ENCODE measurements at places on chromosomes 6 and 20. TPM values are rescaled to one million over a fixed set of nuclear protein-coding genes. Genes with fewer than 3 reads are reported as not detected.

Gene KIF25
- not detected for polyA plus RNA-seq

Gene TRAPPC3L
- polyA plus RNA-seq: not detected

Gene RIPOR3
- 10.5 TPM for polyA plus RNA-seq

Gene PTK6
- 0.26 TPM for polyA plus RNA-seq

Gene SIGLEC1
- polyA plus RNA-seq: 2.4 TPM

GRCh38 chr6:31701666-31702404 is 1.3 kb downstream of the ABHD16A start:
- peak; percentile 41 for DNase-seq

- DNase-seq: no peak
Measured at GRCh38 chr20:47304287-47304686, 52.2 kb downstream of the ZMYND8 start.

GRCh38 chr6:21061892-21062291 is 527.6 kb downstream of the CDKAL1 start:
- DNase-seq: no peak

GRCh38 chr20:2752567-2753460 is 47.6 kb downstream of the CPXM1 start:
- DNase-seq: peak; percentile 75

DNA sequence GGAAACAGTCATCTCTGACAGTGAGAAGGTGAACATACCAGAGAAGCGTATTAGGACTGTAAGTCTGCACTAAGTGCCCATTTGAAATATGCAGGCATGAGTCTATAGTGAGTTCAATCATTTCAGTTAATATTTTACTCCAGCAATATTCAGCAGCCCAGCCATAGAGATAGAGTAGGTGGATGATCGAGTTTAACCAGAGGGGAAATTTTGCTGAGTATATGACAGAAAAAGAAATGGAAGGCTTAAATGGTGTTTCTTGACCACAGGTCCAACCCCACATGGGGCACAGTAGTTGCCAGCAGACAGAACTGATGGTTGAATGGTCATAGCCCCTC is 39.8 kb downstream of the KIF6 start:
- no peak for DNase-seq

DNA sequence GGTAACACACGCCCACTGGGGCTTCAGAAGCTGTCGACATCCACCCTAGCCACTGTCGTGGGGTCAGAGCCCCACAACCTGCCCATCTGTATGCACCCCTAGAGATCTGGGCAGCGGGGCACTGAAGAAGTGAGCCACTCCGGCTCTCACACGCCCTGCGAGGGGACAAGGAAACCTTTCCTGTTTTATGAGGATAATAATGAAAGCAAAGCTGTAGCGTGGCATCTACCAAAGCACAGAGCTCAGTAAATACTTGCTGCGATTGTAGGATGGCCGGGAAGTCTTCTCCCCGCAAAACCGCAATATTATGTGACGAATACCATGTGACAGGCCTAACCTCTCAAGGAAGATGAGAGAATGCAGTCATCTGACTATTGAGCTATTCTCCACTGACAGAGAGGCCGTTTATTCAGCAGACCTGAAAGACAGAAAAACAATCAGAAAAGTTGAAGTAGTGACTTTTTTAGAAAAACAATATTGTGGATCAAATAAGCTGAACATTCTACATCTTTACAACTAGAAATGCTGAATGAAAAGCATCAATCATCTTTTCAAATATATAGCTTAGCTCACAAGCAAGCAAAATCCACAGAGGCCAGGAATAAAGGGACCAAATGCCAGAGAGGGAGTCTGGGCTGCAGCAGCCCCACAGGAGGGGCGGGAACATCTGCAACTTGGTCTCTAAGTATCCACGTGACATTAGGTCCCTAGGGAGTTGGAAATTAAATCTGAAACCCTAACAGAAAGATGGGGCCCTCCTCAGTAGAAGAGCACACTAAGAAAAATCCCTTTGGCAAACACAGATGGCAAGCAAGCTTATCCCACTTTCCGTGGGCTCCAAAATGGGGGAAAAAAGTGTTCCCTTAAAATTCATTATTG is 207.8 kb downstream of the TTLL2 start:
- no peak for DNase-seq

DNA sequence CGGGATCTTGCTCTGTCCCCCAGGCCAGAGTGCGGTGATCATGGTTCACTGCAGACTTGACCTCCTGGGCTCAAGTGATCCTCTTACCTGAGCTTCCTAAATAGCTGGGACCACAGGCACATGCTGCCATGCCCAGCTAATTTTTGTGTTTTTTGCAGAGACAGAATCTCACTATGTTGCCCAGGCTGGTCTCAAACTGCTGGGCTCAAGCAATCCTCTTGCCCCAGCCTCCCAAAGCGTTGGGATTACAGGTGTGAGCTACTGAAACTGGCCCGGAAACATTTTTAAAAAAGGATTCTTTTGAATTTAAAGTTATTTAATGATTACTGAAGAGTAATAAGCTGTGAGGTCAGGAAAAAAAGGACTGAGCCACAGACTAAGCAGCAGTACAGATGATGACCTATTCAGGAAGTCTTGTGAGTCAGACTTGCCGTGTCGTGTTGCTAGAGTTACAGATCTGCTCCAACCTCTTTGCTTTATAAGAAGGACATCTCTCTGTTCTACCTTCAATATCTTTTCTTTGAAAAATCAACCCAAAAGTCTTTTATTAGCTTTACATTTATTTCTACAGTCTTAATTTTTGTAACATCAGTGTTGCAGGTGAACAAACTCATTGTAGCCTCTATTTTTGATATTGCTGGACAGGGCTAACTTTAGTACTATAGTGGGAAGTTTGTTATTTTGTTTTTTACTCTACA is 108.7 kb downstream of the NCOA3 start:
- no peak for DNase-seq

DNA sequence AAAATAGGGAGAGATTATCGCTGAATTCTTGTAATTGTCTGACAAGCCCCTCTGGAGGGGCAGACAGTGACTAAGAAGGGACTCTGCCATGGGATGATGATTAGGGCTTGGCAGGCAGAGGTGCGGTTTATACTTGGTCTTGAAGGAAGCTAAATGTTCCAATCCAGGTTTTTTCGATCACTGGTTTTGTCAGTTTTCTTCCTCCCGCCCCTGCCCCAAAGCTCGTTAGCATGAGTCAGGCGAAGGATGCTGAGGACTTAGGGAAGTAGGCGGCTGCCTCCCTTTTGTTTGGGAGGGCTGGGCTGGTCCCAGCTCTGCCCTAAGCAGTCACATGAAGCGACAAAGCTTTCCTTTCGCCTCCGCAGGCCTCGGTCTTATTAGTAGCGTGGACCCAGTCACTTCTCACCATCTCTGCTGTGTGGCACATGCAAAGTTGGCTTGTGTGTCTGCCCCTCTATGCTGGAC is 314.2 kb downstream of the CDC5L start:
- no peak for DNase-seq

DNA sequence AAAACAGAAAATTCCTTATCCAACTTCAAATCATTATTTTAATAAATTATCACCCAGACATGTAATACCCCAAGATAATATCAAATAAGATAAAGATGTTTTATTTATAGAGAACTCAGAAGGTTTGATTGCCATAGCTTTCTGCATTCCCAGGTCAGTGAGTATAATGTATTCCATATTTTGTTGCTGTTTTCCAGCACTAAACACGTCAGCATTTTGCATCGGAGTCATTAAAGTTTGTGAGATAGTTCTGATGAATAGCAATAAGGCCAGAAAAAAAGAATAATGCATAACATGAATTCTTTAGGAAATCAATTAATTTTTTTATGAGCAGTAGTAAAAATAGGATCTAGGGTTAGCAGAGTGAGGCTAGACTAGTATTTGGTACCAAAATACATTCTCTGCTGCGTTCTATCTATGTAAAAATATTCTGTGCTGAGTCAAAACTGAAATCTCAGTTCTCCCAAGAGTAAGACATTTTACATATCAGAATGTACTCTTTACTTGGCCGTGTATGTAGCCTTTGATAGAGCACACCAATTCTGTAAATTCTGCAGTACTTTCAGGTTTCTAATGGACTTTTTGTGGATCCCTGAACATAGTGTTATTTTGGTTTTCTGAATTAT is 269.9 kb upstream of the AGPAT4 start:
- no peak for DNase-seq

DNA sequence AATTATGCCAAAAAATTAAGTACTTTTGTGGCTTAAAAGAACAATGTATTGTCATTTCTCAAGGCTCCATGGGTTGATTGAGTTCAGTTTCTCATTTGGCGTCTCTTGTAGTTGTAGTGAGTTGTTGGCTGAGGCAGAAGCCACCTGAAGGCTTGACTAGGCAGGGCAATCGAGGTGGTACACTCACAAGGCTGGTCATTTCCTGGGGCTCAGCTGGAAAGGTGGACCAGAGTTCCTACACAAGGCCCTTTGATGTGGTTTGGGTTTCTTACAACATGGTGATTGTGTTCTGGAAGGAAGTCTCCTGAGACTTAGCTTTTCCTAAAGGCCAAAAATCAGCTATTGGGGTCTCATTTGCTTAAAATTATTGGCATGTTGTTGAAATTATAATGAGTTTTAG is 22.6 kb downstream of the MAS1 start:
- no peak for DNase-seq

GRCh38 chr20:22100686-22101085 is 395.2 kb downstream of the PAX1 start:
- no peak for DNase-seq

- DNase-seq: no peak
Measured at GRCh38 chr6:1827984-1828793, 218.5 kb downstream of the FOXC1 start.

GRCh38 chr20:62183426-62184142 is 756 bp downstream of the MTG2 start:
- DNase-seq: peak; percentile 15

GRCh38 chr20:5309971-5310370 is 6.8 kb downstream of the PROKR2 start:
- no peak for DNase-seq

DNA sequence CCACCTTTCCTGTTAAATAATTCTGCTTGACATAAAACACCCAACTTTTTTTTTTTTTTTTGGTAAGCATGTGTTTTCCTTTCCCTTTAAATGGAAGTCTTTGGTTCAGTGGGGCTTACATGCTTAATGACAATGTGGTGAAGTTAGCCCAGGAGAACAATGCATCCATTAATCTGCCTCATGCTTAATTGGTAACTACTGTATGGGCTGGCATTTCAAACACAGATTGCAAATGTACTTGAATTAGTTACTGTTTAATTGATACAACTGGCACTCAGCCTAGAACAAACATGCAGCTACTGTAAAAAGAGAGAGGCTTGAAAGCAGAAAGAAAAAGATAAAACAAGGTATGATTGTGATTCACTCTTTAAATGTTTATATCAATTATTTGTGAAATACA is 483.6 kb upstream of the NOX3 start:
- DNase-seq: no peak

DNA sequence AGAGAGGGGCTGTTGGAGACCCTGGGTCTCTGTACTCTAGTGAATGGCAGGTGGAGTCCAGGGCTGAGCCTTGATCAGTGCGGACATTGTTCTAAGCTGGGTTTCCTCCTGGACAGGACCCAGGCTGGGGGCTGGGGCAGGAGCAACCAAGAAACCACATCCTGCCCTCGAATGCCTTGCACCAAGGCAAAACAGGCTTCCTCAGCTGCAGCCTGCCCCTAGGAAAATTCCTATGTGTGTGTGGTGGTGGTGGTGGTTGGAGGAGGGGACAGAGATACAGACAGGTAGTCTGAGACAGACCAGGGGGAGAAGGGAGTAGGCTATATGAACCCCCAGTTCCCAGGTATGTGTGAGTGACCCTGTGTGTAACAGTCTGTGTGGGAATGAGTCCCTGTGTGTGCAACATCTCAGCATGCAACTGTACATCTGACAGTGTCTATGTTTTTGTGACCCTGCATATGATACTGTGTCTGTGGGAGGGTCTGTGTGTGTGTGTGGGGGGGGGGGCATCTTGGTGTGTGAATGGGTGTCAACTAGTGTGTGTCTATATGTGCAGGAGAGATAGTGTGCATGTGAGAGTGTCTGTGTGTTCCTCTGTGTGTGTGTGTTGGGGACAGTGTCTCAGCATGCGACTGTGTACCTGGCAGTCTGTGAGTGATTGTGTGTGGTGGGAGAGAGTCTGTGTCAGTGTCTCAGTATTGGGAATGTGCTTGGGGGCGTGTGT is 3.0 kb downstream of the GLP1R start:
- DNase-seq: no peak

DNA sequence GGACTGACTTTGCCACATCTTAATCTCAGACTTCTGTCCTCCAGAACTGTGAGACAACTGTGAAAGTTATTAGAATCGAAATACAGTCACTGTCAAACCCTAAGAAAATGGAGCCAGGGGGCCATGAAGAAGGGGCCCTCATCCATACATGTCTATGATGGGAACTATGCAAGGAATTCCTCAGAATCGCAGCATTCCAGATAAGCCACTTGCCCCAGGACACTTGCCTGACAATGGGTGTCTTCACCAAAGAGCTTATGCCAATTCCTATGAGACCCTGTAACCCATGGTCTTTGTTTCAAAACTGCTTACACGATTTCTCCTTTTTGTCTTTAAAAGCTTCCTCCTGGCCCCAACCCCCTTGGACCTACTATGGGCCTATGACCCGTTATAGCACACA is 90.4 kb upstream of the FOXP4 start:
- DNase-seq: no peak

- DNase-seq: no peak
Measured at GRCh38 chr6:37204014-37204751, 34.2 kb downstream of the PIM1 start.

DNA sequence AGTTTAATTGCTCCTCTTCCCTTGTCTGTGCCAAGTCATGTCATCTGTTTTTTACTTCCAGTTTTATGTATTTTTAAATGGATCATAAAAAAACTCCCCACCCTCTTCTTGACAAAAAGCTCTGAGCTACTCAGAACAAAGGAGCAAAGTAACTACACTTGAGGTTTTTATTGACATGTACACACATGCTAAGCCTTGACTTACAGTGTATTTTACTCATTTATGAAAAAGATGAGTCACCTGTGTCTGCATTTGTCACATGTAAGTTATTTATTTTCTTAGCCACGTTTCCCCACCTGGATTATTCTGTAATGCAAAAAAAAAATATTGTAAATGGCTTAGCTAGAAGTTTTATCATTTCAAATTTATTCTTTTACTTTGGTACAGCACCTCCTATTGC is 628.8 kb upstream of the SLC35B3 start:
- no peak for DNase-seq

DNA sequence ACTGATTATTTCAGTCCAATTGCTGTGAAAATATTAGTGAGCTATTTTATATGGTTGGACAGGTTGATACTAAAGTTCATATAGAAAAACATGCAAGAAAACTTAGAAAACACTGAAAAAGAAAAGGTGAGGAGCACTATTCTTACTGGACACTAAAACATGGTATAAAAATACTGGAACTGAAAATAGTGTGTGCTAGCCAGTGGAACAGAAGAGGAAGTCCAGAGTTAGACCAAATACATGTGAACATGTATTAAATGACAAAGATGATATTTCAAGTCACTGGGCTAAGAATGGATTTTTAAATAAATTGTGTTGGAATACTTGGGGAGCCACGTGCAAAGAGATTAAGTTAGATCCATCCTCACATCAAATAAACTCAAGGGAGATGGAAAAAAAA is 218.5 kb downstream of the TMEM242 start:
- no peak for DNase-seq

GRCh38 chr6:4028051-4028450 is 50.9 kb downstream of the FAM217A start:
- DNase-seq: no peak

- no peak for DNase-seq
Measured at GRCh38 chr6:111843347-111844147, 29.7 kb downstream of the FYN start.

GRCh38 chr6:131136021-131136786 is 937 bp downstream of the AKAP7 start:
- no peak for DNase-seq

All from kidney (tissue), 22 donors.